Kidney epithelial cell (primary cell): ENCODE measurements at places on chromosomes 5 and 9. TPM values are rescaled to one million over a fixed set of nuclear protein-coding genes. Genes with fewer than 3 reads are reported as not detected.
A peak's percentile ranks its signal among the peaks of the same experiment; 100 is the strongest.

PCA3 gene
- total RNA-seq, result not detected in 2 replicates

ST8SIA4 gene
- 0.21 and 2.3 TPM in 2 replicates for total RNA-seq

DNA sequence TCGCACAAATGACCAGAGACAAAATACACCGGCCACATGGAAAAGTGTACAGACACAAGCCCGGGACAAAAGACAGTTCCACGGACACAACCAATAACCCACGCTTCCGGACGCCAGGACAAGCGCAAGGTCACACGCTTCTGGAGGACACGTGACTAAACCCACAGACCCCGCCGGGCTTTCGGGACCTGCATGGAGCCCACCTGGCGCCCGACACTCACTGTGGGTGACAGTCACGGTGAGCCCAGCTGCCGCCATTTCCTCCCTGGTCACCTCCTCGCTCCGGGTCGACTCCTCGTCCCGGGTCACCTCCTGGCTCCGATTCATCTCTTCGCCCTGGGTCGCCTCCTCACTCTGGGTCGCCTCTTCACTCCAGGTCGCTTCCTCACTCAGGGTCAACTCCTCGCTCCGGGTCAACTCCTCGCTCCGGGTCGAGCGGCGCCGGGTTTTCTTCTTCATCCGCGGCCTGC lies 470 bp downstream of the BAG1 start:
- no peak for DNase-seq

GRCh38 chr5:76701298-76701697 lies 14.6 kb upstream of the F2R start:
- peak; percentile 69 for DNase-seq

GRCh38 chr5:110896901-110897300 lies 158.1 kb downstream of the SLC25A46 start:
- no peak for DNase-seq

GRCh38 chr5:34040472-34040871 lies 2.5 kb downstream of the C1QTNF3 start:
- no peak for DNase-seq

DNA sequence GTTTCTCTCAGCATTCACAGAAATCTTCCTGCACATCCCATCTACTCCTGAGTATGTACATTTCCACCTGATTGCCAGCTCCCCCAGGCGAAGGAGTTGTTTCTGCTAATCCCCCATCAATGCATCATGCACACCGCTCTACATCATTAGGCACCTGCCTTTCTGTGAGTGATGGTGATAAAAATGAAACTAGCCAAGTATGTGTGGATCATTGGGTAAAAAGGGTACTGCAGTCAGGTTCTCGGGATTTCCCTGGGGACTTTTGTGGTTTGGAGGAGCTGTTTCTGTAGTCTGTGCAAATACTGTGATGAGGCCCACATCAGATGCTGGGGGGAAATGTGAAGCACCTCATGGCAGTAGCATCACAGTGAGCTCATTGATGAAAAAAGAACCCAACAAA lies 30.4 kb downstream of the CAMK4 start:
- DNase-seq, result no peak

GRCh38 chr5:39341896-39342295 lies 22.4 kb downstream of the C9 start:
- no peak for DNase-seq
